HepG2 (cell line): ENCODE measurements at places on chromosomes 4 and X. TPM values are rescaled to one million over a fixed set of nuclear protein-coding genes. Genes with fewer than 3 reads are reported as not detected.

DNA sequence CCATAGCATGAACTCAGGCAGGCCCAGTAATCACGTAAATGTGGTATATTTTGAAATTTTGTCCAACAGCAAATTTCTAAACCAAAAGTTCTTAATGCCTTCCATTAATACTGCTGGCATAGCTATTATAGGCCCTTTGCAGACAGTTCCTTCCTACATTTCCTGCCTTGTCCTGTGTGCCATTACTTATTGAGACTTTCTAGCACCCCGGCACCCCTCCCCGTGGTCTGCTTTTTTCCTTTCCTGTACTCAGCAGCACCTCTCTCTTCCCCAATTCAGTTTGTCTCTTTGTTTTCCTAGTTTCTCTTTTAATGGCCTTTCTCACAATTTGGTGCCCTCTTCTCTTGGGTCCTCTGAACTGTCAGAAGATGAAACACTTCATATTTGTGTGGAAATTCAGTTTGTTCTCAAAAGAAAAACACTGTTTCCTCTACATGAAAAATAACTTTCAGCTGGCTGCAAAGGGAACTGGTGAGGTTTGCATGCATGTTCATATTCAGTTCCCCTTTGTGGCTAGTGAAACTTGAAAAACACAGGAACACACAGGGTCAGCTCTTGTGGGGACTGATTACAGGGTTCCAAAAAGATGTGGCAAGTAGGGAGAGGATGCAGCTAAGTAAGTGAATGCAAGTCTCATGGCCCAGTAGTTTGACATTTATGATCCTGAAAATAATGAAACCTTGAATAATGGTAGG is 17.1 kb downstream of the GPR34 start:
- no peak for DNase-seq

DNA sequence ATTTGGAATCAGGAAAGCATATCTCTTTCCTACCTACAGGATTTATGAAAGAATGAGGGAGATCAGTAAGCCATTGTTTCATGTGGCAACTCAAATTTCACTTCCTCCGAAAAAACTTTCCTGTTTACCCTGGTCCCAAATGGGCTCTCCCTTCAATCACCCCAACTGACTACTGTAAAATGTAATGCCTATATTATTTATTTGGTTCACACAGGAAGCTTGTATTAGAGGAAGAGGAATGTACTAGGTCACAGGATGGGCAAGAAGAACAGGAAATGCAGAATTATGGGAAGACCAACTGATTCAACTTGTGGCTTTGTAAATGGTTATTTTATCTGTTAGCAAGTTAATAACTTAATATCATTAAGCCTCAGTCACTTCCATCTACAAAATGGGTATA is 23.1 kb downstream of the COL4A6 start:
- DNase-seq, result no peak

DNA sequence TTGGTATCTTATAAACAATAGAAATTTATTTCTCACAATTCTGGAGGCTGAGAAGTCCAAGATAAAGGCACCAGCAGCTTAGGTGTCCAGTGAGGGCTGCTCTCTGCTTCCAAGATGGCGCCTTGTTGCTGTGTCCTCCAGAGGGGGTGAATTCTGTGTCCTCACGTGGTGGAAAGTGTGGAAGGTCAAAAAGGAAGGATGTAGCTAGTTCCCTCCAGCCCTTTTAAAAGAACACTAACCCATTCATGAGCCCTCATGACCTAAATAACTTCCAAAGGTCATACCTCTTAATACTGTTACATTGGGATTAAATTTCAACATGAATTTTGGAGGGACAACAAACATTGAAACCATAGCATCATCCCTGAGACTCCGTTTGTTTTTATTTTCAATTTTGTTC is 48.8 kb downstream of the ZNF81 start:
- no peak for DNase-seq

DNA sequence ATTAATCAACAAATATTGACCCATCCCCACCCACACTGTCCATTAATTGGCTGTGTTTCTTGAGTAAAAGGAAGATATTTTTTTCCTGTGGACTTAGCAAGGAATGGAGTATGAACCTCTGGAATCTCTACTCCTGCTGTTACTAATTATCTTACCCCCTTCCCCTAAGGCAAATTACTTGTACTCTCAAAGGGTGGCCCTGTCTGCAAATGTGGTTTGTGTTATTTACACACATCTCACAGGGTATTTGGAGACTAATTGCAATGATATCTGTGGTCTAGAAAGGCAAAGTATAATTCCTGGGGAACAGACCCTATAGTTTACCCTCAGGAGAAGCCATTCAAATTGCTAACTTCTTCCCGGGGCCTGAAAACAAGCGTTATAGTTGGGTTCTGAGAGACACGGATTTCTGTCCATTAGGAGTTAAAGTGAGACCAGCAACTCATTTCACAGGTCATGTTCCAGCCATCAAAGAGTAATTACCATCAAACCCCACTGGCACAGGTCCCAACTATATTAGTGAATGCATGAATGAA is 133.0 kb upstream of the RASGEF1B start:
- DNase-seq, result no peak

- no peak for DNase-seq
Observed at GRCh38 chr4:156873799-156874198, 97.8 kb downstream of the PDGFC start.

- DNase-seq, result no peak
Observed at GRCh38 chr4:184166736-184167135, 50.9 kb downstream of the ENPP6 start.

DNA sequence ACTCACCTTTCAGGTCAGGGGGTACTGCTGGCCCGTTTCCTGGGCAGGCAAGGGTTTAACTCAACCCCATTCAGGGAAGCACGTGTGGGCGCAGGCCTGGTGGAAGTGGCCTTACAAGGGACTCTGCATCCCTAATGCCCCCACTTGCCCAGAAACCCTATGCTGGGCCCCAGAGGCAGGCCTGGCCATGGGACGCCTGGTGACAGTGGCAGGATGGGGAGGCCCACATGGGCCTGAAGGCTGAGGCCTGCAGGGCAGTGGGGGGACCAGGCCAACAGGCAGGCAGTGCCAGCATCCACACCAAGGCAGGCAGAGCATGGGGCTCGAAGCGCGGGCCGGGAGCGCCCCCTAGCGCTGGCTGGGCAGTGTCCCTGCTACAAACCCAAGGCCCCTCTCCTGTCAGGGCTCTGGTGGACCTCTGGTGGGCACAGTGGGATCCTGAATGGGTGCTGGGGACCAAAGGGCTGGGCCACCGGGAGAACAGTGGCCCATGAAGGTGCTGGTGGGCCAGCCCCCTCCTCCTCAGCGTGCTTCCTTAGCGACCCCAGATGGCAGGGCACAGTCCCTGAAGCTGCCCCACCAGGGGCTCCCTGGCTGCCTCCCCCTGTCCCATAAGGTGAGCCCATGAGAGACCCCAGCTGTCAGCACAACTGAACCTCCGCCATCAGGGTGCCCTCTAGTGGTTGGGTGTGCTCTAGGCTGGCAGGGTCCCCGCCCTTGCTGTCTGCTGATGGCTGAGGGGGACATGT is 16.8 kb downstream of the FGFR3 start:
- peak; percentile 86 for DNase-seq

DNA sequence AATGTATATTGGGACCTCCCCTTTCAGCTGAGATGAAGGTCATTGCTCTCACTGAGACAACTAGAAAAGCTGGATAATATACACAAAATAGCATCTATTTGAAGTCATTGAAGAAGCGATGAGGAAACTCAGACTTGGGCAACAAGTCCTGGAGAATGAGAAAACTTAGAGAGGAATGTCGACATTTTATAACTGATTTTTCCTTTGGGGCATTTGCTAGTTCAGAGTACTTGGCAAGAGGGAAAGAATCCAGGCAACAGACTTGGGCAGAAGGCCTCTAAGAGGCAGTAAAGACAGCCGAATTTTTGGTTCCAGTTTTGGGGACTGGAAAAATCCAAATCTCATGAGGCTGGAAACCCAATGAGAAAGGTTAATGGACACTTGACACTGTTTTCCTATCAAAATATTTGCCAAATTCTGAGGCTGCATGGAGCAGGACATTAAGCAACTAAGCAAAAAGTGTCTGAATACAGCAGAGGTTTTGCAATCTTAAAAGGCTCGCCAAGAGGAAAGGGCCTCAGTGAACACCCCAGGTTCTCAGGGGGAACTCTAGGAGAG is 21.0 kb upstream of the ANXA5 start:
- DNase-seq, result no peak

- no peak for DNase-seq
Observed at GRCh38 chr4:41072021-41072777, 142.1 kb downstream of the APBB2 start.

GRCh38 chrX:6909396-6909795 is 238.1 kb upstream of the STS start:
- DNase-seq, result no peak

GRCh38 chr4:5003918-5004317 is 15.3 kb downstream of the CYTL1 start:
- no peak for DNase-seq

DNA sequence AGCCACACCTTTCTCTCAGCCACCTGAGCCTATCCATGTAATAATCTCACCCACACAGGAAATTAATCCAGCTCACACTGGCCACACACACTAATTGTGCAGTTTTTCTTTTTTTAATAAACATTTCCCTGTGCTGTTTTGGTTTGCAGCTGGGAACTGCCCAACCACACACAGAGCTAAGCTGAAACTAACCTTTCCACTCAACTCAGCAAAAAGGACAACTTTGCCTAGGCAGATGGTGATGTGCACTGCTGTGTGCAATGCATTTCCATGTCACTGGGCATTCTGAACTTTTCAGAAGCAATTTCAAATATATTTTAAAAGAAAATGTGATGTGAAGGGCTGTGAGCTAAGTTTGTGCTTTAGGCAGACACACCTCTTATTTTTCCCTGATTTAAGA is 70.0 kb upstream of the TLL1 start:
- DNase-seq, result no peak

DNA sequence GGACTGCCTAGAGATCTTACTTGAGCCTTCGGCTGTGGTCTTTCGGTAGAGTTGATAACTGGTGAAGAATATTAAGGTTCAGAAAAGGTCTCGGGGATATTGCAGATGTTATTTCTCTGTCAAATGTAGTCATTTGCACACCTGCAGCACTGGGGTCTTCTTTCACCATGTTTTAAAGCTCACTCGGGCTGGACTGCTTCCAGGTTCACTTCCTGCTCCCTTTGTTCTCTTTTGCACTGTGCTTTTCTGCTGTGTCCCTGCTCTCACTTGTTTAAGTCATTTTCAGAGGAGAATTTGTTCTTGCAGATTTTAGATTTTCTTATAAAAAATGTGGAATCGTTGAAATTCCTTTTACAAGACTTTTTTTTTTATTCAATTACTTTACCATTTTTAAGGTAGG is 68.5 kb downstream of the BMPR1B start:
- no peak for DNase-seq

DNA sequence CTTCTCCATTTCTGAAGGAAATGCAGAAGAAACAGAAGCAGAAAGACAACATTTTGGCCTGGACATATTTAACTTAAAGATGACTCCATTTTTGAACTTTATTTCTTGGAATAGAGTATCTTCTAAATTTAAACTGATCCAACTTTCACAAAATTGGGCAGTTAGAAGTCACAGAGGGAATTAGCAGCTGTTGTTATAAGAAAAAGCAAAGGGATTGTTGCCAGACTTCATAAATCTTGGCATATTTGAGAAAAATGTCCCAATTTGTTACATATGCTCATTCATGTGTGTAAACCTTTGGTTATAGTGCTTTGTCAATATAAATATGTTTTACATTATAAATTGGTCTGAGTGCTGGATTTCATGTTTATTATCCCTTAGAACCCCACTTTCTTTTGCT is 3.4 kb downstream of the GLUD2 start:
- no peak for DNase-seq

- DNase-seq, result peak; percentile 19
Observed at GRCh38 chrX:70664726-70665125, 220.1 kb downstream of the DLG3 start.

The C4orf50 gene
- not detected in 2 replicates for total RNA-seq

The ARHGEF6 gene
- not detected in 2 replicates for total RNA-seq

The COMMD8 gene
- total RNA-seq, result 20.3 and 32.7 TPM in 2 replicates

The ARHGAP10 gene
- 1.6 TPM in 2 replicates for total RNA-seq

The HHIP gene
- total RNA-seq, result not detected in 2 replicates

The CORIN gene
- 0.11 and 0.84 TPM in 2 replicates for total RNA-seq

The KLF8 gene
- total RNA-seq, result not detected in 2 replicates

The GPR119 gene
- 2.2 and 2.6 TPM in 2 replicates for total RNA-seq

The P2RY4 gene
- 0.07 TPM in 1 of 2 replicates, not detected in the other for total RNA-seq

The AFF2 gene
- total RNA-seq, result not detected in 2 replicates
